ENCODE measurements at places on chromosomes 4 and X.

- no peak for DNase-seq
Observed at GRCh38 chr4:95217197-95217596, 331.6 kb downstream of the UNC5C start.

GRCh38 chr4:37981425-37981824 is 21.2 kb downstream of the PTTG2 start:
- DNase-seq: no peak

GRCh38 chr4:153438916-153439756 is 27.0 kb upstream of the TMEM131L start:
- DNase-seq: peak; percentile 33

GRCh38 chr4:4439782-4440181 is 52.9 kb downstream of the NSG1 start:
- no peak for DNase-seq

GRCh38 chr4:101198682-101199339 is 148.5 kb downstream of the PPP3CA start:
- no peak for DNase-seq

GRCh38 chr4:155073852-155074251 is 134.6 kb upstream of the NPY2R start:
- no peak for DNase-seq

GRCh38 chr4:109879636-109880314 is 31.9 kb downstream of the LRIT3 start:
- DNase-seq: no peak

DNA sequence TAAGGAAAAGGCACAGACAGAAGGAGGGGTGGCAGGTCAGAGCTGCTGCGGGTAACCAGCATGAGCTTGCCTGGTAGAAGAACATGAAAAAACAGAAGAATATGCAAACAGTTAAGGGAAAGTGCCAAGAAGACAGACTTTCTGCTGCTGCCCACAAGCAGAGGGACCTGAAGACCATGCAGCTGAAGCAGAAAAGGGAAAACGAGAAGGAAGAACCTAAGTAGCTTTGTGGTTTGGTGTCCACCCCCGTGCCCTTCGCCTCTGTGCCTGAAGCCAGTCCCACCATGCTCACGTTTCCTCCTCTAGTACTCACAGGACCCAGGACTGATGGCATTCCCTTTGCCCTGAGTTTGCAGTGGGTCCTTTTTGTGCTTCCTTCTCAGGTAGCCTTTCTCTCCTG is 62.8 kb downstream of the UBA6 start:
- no peak for DNase-seq

DNA sequence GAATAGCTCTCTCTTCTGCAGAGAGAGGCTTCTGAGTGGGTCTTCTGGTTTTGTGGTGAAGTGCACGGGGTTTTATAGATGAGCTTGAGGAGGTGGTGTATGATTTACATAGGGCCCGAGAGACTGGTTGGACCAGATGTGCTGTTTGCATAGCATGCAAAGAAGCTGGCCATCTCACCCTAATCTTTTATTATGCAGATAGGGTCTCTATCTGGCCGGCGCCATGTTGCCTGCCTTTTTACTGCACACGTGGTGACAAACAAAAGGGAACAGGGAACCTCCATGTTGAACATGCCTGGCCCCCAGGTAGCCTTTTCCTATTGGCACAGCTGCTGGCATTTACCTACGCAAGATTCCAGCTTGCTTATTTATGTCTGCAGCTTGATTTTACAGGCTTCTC is 473.3 kb upstream of the FAM47C start:
- no peak for DNase-seq

GRCh38 chrX:68299898-68300297 is 133.4 kb downstream of the OPHN1 start:
- no peak for DNase-seq

- no peak for DNase-seq
Observed at GRCh38 chr4:138317175-138317748, 75.1 kb upstream of the SLC7A11 start.

- no peak for DNase-seq
Observed at GRCh38 chr4:110867981-110868720, 245.3 kb upstream of the PITX2 start.

GRCh38 chr4:43369036-43369594 is 476.6 kb downstream of the GRXCR1 start:
- no peak for DNase-seq

DNA sequence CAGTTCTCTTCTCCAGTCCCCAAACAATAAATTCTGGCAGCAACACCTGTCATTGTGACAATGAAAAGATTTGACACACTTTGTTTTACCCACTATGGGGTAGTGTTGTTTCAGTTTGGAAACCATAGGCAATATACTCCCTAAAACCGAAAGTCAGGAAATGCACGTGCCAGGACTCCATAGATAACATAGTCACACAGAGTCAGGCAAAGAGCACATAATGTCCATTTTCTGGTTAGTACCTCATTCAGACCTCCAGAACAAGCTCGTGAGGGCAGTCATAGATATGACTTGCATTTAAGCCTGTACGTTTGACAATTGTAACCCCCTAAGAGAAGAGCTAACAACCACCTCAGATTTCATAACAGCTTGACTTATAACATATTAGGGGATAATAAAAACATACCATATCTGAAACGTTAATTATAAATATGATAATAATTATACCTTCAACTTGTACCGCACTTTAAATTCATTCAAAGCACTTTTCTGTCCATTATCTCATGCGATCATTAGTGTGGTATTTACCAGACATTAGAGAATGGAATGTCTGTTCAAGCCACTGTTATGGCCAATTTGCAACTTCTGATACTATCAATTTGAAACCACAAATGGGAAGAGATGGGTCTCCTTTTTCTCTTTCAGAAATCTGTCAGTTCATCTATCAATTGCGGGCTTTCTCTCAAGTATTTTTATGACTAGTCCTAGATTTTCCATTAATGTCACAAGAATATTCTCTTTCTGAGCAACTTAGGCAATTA is 147.4 kb downstream of the LDB2 start:
- DNase-seq: no peak

- no peak for DNase-seq
Observed at GRCh38 chr4:139454111-139455045, at the start of gene RAB33B. RAB33B (plus strand) TSS chr4:139454121; CDS start chr4:139454196, 75 bp downstream.

DNA sequence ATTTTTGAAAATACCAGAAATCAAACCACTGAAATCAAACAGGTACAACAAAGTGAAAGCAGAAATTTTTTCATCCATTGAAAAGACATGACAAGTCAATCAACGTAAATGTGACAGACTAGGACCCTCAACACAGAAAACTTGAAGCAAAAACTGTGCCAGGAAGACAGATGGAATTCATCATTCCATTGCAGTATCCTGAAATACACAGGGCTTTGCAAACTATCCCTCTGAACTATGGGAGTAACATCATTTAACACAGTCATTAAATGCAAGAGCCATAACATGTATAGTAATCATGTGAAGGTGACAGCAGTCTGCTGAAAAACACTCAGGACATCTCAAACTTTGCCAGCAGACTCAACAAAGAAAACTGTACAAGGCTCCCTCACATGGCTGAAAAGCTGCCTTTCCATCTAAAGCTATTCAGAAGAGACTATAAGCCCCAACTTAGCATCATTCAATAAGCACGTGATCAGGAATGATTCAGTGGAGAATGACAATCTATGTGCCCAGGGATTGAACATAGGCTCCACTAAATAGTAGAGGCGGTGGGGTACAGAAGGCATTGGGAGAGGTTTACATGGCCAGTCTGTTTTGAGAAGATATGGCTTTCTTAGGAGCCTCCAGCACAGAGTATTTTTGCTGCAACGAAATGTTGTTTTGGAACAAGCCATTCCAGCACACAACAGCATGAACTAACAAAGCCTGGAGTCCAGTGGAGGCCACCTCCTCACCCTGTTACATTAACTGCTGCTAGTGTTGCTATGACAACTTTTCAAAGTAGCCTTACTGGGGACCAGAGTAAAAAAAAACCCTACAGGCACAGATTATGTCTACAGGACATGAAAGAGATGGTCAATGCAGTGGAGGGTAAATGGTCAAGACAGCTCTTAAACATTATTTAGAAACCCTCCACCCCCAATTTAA is 274.5 kb upstream of the NOCT start:
- no peak for DNase-seq

- DNase-seq: no peak
Observed at GRCh38 chr4:37767019-37767418, 59.5 kb upstream of the PGM2 start.

DNA sequence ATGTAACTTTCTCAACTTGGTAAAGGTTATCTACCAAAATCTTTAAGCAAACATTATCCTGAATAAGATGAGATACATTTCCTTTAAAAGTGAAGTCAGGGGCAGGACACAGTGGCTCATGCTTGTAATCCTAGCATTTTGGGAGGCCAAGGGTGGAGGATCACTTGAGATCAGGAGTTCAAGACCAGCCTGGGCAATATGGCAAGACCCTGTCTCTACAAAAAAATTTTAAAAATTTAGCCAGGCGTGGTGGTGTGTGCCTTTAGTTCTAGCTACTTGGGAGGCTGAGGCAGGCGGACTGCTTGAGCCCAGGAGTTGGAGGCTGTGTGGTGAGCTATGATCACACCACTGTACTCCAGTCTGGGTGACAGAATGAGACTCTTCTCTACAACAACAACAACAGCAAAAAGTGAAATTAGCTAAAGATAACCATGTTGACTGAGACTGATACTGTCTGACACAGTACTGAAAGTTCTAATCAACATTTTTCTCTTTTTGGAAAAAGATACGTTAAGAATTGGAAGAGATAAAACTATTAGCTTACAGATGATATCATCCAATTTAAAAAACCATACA is 4.9 kb downstream of the DCAF16 start:
- DNase-seq: no peak
